Vagina (tissue), 2 donors: ENCODE measurements at places on chromosomes 6 and 20. TPM values are rescaled to one million over a fixed set of nuclear protein-coding genes. Genes with fewer than 3 reads are reported as not detected.

DNA sequence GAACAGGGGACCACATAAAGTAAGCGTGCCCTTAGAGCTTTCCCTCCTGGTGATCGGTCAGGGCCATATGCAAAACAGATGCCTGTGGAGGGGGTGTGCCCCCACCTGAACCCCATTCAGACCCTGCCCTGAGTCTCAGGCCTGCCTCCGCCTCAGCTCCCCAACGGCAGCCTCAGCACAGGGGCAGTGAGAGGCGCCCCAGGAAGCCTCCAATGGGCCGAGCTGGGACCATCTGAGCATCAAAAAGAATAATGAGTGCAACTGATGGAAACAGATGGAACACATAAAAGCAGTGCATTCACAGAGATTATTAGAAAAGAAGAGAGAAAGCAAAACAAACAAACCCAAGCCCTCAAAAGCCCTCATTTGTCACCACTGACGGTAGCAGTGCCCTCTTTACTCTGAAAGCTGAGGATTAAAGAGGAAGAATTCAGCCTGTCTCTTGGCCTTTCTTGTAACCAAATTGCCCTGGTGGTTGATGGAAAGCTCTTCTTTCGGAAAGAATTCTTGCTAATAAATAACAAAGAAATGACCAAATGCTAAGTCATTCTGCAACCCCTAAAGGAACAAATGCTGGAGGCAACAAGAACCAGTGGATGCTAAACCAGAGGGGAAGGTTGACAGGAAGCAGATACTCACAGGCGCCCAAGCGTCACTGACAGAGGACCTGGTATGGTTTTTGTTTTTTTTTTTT is 6.8 kb downstream of the ADISSP start:
- no peaks in the 10 kb centered on the region for H3K27me3 ChIP-seq
- no peaks in the 10 kb centered on the region for H3K36me3 ChIP-seq
- H3K4me3 ChIP-seq = no peak overlapping the region
- DNase-seq = no peak
- H3K4me1 ChIP-seq = peaks cover 18% of the 10 kb centered on the region

Gene TCF21
- 12.5 TPM for total RNA-seq

DNA sequence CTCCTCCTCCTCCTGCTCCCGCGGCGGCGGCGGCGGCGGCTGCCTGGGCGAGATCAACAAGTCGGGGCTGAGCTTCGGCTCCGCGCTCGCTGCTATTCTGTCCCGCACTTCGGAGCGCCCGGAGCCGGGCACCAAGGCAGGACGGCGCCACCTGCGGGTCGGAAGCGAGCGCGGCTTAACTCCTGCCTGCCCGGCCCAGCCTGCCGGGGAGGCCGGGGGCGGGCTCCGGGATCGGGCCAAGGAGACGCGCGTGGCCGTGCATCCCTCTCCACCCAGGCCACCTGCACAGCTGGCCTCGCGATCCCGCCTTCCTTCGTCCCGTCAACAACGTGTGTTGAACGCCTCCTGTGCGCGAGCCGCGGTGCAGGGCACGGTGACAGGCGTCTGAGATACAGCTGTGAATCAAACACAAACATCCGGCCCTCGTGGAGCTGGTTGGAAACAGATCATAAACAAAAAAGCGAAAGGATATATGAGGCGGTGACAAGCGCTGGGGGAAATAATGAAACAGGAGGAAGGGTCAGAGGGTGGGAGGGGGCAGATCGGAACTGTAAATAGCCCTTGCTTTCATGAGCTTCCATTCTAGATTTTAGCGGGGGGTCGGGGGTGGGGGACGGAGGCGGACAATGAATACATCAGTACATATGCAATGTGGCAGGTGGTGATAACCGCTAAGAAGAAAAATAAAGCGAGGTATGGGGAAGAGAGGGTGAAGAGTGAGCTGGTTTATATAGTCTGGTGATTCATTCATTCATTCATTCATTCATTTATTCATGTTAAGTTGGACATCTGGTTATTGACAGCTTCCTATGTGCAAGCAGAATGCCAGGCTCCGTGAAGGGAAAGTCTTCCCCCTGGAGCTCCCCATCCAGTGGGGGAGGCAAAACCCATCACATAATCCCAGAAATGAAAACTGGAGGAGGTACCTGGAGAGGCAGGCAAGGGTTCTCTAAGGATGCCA is 2.0 kb upstream of the KCNB1 start:
- H3K27ac ChIP-seq = no peak overlapping the region
- peaks cover 27% of the 10 kb centered on the region for H3K4me1 ChIP-seq
- peak overlapping the region; percentile 24 for H3K4me3 ChIP-seq
- H3K36me3 ChIP-seq = no peaks in the 10 kb centered on the region

- no peaks in the 10 kb centered on the region for H3K4me1 ChIP-seq
- no peaks in the 10 kb centered on the region for H3K36me3 ChIP-seq
- no peak overlapping the region for H3K27ac ChIP-seq
- H3K27me3 ChIP-seq = no peaks in the 10 kb centered on the region
These were observed 156.7 kb downstream of the LPA start for GRCh38 chr6:160507420-160507819.

GRCh38 chr20:2335096-2335870 is 39.5 kb downstream of the TGM3 start:
- no peaks in the 10 kb centered on the region for H3K36me3 ChIP-seq
- H3K27me3 ChIP-seq = no peaks in the 10 kb centered on the region
- peak; percentile 42 for DNase-seq
- no peaks in the 10 kb centered on the region for H3K4me1 ChIP-seq
- H3K4me3 ChIP-seq = no peak overlapping the region
- H3K27ac ChIP-seq = no peak overlapping the region

Gene SLC22A7
- total RNA-seq = not detected

GRCh38 chr20:61397790-61398189 is 145.7 kb downstream of the CDH4 start:
- H3K27ac ChIP-seq = no peak overlapping the region
- no peaks in the 10 kb centered on the region for H3K27me3 ChIP-seq
- no peaks in the 10 kb centered on the region for H3K36me3 ChIP-seq
